ENCODE measurements at places on chromosomes 4 and X.

DNA sequence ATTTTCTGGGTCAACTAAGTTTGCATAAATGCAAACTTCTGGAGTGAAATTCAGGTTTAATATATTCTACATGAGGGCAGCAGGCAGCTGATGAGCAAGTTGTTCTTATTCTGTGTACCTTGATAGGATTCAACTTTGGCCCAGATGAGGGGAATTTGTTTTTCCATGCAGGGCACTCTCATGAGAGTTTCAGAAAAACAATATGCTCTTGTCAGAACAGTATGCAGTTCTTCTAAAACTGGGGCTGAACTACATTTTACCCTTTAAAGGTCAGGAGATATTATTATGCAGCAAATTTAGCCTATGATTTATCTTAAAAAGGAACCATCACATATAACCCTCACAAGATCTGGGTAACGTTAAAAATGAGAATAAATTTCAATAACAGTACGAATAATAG is 19.2 kb downstream of the GPRIN3 start:
- DNase-seq: no peak

GRCh38 chr4:118740869-118741268 is 55.7 kb downstream of the METTL14 start:
- no peak for DNase-seq

DNA sequence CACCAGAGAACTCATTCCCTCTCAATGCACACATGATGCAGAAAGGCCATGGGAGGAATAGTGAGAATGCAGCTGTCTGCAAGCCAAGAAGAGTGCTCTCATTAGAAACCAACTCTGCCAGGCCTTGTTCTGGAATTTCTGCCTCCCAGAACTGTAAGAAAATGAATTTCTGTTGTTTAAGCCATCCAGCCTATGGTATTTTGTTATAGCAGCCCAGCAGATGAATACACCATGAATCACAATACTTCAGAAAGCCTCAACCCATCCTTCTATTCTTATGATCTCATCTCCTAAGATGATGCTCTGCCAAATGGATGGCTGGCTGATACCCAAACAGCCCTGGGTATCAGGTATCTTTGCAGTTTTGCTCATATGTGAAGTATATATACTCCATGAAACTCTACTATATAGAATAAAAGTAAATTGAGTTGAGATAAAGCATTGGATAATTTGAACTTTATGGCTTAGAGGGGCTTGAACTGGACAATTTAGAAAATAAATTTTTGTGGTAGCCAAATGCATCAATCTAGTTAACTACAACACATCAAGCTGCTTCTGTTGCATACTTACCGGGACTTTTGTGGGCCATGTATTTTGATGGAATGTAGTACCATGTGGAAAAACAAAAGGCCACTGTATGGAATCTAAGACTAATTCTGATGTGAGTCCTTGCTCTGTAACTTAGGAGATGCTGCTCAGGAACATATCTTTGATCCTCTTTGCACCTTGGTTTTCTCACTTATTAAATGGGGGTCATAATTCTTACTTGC is 245.9 kb downstream of the HS3ST1 start:
- no peak for DNase-seq

- DNase-seq: no peak
Measured at GRCh38 chr4:106986486-106986885, 49.6 kb downstream of the DKK2 start.

DNA sequence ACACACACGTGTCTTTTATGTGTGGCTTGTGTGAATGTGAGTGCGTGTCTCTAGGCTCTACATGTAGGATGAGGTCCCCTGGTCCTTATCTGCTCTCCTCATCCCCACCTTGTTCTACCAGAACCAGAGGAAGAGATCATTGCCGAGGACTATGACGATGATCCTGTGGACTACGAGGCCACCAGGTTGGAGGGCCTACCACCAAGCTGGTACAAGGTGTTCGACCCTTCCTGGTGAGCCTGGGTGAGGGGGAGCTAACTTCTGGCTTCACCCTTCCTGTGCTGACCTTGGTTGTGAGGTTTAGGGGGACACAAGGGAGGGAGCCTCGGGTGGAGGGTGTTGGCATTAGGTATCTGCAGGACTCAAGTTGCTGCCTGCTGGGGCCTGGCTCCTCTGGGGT is 3.3 kb downstream of the PQBP1 start:
- DNase-seq: no peak
